GF-D8 (cell line): ENCODE measurements at places on chromosomes 13 and 19.

- DNase-seq, result no peak
Measured at GRCh38 chr13:110030394-110030928, 244.1 kb upstream of the IRS2 start.

- no peak for DNase-seq
Measured at GRCh38 chr19:3041327-3041726, 12.2 kb upstream of the TLE2 start.

DNA sequence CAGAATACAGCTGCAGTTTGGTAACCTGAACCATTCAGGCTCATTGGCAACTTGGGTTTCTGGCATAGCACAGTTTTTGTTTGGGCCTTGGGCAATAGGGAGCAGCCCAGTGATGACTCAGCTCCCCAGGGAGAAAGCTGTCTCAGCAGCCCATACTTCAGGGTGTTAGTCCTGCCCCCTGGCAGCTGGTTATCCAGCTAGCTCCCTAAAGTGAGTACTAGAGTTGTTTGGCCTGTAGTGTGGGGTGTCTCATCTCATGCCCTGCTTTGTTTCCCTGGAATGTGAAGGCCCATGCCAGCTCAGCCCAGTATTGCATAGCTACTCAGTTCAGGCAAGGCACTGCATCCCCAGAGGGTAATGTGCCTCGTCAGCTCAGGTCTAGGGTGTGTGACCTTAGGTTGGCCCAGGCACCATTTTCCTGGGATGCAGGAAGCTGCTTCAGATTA, 18.2 kb upstream of the ZNF543 start:
- no peak for DNase-seq

GRCh38 chr19:10295305-10295846, 5.6 kb downstream of the ICAM5 start:
- no peak for DNase-seq

GRCh38 chr19:46715975-46716671, 791 bp downstream of the PRKD2 start:
- no peak for DNase-seq

GRCh38 chr19:41478875-41479756, 36.2 kb downstream of the ERICH4 start:
- no peak for DNase-seq

DNA sequence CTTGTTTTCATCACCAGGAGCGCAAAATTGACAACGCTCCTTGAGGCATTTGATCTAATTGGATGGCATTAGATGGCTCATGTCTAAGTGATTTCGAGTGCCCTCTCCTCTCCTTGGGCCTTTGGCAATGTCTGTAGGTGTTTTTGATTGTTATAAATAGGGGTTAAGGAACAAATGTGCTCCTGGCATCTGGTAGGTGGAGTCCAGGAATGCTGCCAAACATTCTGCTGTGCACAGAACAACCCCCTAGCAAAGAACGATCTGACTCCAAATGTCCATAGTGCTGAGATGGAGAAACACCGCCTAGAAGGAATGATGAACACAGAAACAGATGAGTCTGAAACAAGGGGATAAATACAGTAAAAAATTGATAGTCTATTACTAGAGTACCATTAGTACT, 68.0 kb upstream of the C1QTNF9B start:
- no peak for DNase-seq

- no peak for DNase-seq
Measured at GRCh38 chr13:34430294-34430693, 511.8 kb upstream of the NBEA start.

DNA sequence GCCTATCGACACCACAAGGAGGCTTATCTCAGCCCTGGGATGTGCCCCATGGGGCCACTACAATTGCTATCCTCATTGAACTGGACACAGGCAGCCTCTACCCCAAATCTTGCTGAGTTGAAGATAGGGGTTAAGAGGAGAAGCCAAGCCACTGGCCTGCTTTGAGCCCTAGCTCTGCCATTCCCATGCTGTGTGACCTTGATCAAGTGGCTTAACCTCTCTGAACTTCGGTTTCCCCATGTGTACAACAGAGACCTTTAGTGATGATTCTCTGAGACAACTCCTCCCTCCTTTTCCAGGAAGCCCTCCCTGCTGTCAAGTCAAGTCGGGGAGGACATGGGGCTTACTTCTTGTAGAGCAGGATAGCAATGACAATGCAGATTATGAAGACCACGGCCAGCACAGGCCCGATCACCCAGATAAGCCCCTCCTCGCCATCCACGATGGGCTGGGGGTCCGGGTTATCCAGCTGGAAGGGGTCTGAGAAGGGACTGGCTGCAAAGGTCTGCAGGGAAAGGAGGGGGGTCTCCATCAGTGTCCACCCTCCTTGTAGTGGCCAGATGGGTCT, 121.6 kb downstream of the PTPRS start:
- DNase-seq, result no peak

- DNase-seq, result peak; percentile 8
Measured at GRCh38 chr19:51123381-51123800, 1.3 kb upstream of the SIGLEC9 start.

DNA sequence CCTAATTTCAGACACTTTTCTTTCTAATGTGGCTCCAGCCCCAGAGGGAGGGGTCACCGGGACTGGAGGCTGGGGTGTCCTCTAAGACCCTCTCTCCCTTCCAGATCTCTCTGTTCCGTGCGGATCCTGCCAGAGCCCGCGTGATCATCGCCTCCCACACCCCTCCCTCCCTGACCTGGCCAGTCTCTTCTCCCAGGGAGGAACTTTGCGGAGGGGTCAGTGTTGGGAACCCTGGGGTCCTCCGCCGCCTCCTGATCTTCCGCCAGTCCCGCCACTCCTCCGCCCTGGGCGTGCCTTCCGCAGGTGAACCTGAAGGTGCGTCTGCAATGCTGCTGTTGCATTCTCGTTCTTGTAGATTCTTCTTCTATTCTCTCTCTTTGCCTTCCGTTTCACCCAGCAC, 9.1 kb downstream of the SOX21 start:
- DNase-seq, result no peak

- DNase-seq, result no peak
Measured at GRCh38 chr13:26624572-26624971, 67.1 kb downstream of the WASF3 start.

GRCh38 chr13:76620036-76620435, 266.2 kb downstream of the KCTD12 start:
- no peak for DNase-seq

- DNase-seq, result peak; percentile 73
Measured at GRCh38 chr13:26946684-26947343, 186.2 kb upstream of the GPR12 start.

- no peak for DNase-seq
Measured at GRCh38 chr19:4144666-4145249, 8.7 kb upstream of the CREB3L3 start.

DNA sequence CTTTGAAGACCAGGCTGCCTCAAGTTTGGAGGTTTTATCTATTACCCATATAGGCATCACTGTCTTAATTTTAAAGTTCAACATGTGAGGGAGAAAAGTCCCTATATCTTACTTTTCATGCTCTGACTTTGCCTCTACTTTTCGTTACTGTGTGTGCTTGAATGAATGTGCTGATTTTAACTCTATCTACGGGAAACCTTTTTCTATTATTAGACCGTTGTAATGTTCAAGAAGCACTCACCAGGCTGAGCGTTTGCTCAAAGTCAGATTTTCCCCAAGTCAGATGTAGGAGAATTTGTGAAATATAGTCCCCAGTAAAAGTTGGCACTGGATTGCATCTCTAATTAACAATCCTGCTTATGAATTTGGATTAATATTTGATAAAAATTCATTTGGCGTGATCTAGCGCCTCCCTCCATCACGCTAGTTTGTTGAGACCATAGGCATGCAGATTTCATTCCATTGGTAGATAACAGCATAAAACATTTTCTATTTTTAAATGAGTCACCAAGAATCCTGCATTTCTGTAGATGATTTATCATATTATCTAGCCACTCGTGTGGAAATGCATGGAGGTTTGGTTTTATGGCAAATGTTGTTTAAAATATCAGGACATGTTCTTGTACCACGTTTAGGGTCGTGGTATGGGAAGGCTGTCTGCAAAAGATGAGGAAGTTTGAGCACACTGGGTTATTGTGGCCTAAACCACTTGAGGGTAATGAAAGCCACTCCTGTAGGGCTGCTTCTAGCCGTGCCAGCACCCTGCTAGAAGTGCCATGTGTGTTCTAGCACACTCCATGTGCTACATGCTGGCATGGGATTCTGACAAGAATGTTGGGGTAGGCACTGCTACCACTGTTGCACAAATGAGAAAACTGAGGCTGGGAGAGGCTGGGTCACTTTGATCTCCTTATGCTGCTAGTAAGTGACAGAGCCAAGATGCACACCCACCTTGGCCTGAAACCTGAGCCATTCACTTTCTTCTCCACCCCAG, 179.4 kb downstream of the FGF9 start:
- no peak for DNase-seq

- no peak for DNase-seq
Measured at GRCh38 chr13:37395544-37395943, 203.0 kb downstream of the POSTN start.

DNA sequence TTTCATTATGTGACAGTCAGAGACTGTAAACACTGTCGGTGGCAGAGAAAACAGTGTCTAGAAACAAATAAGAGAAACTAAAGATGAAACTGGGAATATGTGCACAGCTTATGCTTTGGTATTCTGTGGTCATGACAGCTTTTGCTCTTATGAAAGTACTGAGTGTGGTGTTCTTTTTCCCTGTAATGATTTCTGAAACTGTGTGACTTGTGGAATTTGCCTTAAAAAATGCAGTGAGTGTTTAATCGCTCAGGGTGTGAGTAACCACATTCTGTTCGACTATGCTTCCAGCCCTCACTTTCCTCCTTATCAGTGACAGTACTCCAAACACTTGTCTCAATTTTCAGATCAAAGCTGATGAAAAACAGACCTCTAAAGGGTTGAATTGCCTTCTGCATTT, 66.9 kb upstream of the DIAPH3 start:
- DNase-seq, result no peak

DNA sequence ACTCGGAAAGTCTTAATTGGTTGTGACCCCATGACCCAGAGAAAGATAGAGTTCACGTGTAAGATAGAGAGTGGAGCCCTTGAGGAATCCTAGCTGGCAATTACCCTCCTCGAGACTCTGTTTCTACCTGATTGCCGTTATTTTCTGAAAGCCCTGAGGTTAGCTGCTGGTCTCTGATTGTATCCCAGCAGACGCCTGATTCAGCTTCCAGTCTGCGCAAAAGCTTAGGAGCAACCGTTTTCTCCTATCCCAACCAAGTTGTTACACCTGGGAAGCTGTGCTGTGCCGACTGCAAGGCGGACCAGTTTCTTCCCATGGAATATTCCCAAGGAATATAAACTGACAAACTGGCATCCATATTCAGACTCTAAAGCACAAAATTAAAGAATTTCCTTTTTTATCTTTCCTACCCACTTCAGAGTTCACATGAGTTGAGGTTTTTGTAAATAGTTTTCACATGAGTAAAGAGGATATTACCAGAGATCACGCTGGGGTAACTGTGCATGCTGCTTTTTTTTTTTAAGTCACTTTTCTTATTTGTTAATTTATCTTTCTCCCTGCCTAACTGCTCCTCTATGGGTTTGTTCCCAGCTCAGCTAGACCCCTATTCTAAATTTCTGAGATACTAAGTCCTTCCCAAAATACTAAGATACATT, 1.5 kb upstream of the TRPC4 start:
- DNase-seq, result no peak

DNA sequence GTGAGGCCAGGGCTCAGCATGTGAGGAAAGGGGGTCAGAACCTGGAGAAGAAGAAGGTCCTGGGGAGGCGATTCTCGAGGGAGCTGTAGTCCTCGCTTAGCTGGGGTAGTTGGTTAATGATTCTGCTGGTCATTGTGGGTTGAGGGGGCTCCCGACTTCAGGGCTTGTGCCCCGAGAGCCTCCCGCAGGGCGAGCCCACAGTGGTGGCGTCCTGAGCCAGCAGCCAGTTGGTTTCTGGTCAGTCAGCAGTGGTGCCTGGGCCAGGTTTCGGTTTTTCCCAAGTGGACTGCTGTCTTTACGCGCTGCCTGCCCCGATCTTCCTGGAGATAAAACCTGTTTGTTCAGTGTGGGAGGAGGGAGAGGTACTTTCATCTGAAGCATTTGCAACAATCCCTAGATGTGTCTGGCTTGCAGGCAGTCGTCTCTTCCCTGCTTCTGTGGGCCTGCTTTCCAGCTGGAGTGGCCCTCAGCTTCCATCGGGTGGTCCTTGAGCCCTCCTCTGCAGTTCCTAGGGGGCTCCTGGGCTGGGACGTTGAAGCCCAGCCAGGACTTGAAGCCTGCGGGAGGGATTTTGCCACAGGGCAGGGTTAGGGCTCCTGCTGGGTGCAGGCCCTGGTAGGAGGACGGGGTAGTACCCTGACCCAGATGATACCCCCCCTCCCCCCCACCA, 3.2 kb downstream of the PTBP1 start:
- DNase-seq, result no peak

- DNase-seq, result no peak
Measured at GRCh38 chr13:37791699-37792098, 77.9 kb downstream of the TRPC4 start.

GRCh38 chr13:24274452-24275021, 34.8 kb upstream of the C1QTNF9 start:
- peak; percentile 43 for DNase-seq

DNA sequence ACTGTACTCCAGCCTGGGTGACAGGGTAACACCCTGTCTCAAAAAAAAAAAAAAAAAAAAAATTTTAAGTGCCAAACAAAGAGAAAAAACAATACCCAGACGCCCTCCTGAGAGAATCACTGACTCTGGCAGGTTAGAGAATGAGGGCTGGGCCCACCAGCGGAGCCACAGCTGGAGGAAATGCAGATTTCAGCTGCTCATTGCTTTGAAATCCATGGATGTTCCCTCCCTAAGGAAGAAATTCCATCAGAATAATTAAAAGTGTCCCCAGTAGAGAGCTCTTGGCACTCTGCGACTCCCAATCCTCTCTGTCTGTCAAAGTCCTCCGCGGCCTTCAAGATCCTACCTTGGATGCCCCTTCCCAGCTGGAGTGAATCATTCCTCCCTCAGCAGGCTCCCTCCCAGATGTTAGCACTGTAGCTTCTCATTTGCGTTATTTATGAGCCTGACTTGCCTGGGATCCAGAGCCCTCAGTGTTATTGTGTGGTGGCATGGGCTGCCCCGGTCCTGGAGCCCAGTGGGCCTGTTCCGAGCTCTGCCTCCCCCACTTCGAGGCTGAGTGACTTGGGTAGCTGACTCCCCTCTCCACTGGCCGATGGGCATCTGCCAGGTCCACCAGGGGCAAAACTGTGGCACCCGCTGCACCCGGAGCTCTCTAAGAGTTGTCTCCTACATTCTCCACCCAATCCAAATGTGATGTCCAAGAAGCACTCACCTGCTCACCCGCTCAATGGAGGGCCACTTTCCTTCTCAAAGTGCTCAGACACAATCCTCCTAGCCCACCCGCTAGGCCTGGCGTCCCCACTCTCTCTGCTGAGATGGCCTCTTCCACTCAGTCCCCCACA, 47.0 kb downstream of the SERP2 start:
- DNase-seq, result no peak

DNA sequence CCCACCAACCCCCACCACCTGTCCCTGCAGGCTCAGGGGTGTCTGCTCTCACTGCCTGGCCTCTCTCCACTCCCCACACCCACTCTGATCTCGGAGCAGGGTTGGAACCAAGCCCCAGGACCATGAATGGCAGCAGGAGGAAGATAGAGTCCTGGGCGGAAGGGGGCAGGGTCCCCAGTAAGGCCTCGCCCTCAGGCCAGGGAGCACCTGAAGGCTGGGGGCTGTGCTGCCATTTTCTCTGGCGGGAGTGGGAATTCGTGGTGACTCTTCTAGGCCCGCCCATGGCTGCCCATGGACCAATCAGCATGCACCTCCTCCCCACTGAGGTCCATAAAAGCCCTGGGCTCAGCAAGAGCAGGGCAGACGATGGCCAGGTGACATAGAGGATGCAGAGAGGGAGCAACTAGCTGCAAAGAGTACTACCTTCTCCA, 25.0 kb downstream of the KBTBD6 start:
- no peak for DNase-seq
